ENCODE measurements at places on chromosomes 13 and 19.

- no peak for ATAC-seq
These were observed 7.6 kb downstream of the TRPM4 start for GRCh38 chr19:49165111-49165750.

- peak; percentile 41 for ATAC-seq
These were observed 17.5 kb downstream of the KANK2 start for GRCh38 chr19:11179716-11180297.

GRCh38 chr13:101529422-101529821 lies 76.9 kb downstream of the ITGBL1 start:
- no peak for ATAC-seq

GRCh38 chr19:28516415-28516872 lies 696.5 kb downstream of the UQCRFS1 start:
- ATAC-seq = no peak

- ATAC-seq = no peak
These were observed 879 bp upstream of the FCGBP start for GRCh38 chr19:39935364-39935661.

- no peak for ATAC-seq
These were observed 26.5 kb downstream of the ARHGAP35 start for GRCh38 chr19:46887240-46887782.

GRCh38 chr13:97978651-97979050 lies 25.2 kb downstream of the IPO5 start:
- ATAC-seq = no peak

DNA sequence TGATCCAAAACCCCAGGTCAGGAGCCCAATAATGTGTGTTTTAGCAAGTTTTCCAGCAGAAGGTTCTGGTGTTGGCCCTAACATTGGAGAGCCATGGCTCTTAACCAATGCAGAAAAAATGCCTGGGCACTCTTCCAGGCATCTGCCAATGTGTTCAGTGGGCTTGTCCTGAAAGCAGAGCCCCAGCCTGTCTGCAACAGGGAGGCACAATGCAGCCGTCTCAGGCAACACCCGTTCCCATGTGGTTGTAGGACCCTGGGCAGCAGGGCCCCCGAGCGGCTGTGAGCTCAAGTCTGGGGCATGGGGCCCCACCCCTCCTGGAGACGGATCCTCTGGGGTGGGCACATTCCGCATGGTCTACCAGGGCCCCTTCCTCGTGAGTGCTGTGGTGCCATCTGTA lies 58.1 kb upstream of the SIAH3 start:
- no peak for ATAC-seq

- ATAC-seq = no peak
These were observed 516 bp downstream of the ZNF175 start for GRCh38 chr19:51571599-51571998.

GRCh38 chr13:59208405-59209195 lies 955.1 kb downstream of the DIAPH3 start:
- no peak for ATAC-seq

GRCh38 chr19:54201980-54202379 lies 1.3 kb downstream of the RPS9 start:
- ATAC-seq = no peak

- ATAC-seq = peak; percentile 82
These were observed 8.3 kb upstream of the CRX start for GRCh38 chr19:47813304-47813994.

DNA sequence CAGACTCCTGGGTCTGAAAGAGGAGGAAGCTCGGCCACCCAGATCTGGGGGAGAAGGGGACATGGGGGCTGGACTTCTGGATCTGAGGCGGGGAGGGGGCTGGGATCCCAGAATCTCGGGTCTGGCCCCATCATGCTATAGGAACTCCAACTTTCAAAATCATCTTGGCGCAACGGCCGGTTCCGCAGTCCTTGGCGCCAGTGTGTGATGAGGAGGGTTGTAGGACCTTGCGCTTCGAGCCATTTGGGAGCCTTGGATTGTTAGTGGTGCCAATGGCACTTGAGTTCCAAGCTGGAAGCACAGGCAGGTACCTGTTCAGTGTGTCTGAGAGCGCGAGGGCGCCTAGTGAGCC lies 324 bp downstream of the RUVBL2 start:
- ATAC-seq = no peak

GRCh38 chr13:41802684-41803444 lies 158.0 kb downstream of the VWA8 start:
- ATAC-seq = no peak

GRCh38 chr19:19278315-19278714 lies 5.2 kb upstream of the TM6SF2 start:
- no peak for ATAC-seq

DNA sequence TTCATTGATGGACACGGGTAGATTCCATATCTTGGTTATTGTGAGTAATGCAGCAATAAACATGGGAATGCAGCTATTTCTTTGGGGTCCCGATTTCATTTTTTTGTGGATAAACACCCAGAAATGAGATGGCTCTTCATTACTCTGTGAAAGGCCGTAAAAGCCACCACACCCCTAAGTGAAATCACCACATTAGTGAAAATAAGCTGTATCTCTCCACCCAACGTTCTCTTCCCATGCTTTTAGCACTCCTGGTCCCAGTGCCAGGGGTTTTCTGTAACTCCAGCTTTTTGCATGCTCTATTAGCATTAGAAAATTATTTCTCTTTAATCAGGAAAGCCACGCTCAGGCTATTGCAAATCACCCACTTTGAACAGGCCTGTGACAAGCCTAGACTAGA lies 15.8 kb downstream of the CHAMP1 start:
- ATAC-seq = no peak

DNA sequence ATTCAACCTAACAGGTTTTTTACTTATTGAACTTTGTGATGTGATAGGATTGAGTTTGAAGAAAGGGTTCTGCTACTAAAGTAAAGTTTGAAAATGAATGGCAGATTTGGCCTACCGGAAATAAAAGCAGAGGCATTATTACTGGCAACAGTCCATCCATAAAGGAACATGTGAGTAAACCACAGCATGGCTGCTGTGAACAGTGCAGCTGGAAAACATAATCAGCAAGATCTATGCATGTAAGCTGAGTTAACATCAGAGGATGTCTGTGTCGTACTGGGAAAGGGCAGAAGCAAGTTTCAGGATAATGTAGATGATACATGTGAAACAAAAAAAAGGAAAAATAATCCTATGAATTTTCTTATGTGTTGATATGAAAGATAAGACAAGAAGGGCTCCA lies 87.6 kb downstream of the CYSLTR2 start:
- ATAC-seq = no peak

DNA sequence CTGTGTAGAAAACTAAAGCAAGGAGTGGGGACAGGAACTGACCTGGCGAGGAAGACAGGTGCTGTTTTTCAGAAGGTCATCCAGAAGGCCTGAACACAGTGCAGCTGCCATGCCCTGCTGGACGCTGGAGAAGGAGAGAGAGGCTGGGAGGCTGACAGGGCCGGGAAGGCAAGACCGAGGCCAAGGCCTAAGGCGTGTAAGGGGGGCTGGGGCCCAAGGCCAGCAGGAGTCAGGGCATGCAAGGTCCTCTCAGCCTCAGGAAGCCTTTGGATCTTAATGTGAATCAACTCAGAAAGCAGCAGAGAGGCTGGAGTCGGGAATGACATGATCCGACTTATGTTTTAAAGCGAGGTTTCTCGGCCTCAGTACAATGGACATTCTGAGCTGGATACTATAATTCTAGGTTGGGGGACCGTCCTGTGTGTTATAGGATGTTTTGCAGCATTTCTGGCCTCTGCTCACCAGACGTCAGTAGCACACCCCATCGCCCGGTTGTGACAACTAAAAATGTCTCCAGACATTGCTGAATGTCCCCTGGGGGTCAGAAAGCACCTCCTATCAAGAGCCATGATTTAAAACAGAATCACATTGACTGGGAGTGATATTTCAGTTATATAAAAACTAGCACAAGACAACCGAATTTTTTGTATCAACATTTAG lies 530.4 kb downstream of the MYO16 start:
- no peak for ATAC-seq
